PC-9 (cell line): ENCODE measurements at places on chromosomes 4 and X.
A peak's percentile ranks its signal among the peaks of the same experiment; 100 is the strongest.

DNA sequence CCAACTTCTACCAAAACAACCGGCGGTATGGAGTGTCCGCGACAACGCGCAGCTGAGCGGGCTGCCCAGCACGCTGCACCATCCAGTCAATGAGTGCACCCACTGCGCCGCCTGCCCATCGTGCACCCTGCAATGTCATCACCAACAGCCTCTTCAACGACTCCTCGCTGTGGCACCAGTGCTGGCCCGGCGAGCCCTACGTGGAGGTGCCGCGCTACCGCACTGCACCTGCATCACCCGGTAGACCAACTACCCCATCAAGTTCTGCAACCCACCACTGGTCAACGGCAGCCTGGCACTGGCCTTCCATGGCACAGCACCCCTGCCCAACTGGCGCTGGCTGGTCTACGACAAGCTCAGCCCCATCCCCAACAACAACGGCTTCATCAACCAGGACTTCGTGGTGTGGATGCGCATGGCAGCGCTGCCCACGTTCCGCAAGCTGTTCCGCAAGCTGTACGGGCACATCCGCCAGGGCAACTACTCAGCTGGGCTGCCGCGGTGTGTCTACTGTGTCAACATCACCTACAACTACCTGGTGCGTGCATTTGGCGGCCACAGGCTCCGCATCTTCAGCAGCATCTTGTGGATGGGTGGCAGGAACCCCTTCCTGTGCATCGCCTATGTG lies 42.8 kb downstream of the IL13RA1 start:
- DNase-seq: no peak

DNA sequence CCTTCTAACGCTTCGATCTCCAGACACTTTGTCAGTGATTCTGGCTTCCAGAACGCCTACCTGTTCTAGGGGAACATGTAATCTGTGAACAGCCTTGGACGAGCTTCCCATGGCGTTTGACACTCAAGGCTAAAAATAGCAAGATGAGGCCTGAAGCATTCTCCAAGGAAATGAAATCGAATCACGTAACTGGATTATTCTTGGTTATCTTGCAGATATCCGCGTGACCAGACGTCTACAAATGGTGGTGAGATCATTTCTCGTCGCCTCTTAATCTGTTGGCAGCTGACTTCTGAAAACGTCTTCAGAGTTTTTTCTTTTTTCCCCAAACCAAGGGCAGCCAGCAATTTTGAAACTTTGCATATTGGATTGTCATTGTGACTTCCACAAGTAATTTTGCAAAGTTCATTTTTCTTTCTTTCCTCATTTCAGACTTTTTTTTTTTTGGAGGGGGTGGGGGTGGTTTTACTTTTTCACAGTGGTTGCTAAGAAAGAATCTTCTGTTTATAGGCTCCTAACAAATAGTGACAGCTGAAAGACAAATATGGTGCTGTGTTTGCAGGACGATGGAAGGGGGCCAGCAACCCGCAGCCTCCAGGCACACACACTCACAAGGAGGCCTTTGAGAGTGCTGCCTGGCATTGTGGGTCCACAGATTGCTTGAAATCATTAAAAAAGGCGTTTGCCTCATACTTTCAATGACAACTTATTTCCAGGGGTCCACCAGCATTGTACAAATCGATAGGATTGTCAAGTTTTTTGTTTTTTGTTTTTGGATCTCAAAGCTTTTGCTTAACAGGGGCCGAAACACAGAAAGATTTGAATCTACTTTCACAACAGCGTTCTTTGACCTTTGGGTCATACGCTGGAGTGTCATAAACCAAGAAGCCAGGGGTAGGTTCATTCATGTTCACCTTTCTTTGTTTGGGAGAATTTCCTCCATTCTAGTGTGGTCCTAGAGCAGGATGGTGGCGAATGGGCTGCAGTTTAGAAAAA lies 32.4 kb upstream of the PDLIM3 start:
- no peak for DNase-seq

DNA sequence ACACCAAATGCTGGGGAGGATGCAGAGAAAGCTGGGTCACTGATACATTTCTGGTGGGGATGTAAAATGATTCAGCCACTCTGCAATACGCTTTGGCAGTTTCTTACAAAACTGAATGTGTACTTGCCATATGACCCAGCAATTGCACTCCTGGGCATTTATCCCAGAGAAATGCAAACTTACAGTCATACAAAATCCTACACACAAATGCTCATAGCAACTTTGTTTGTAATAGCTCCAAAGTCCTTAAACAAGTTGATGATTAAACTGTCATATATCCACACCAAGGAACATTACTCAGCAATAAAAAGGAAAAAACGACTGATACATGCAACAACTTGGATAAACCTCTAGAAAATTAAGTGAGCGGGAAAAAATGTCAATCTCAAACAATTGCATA lies 12.3 kb downstream of the MID1 start:
- DNase-seq: no peak

DNA sequence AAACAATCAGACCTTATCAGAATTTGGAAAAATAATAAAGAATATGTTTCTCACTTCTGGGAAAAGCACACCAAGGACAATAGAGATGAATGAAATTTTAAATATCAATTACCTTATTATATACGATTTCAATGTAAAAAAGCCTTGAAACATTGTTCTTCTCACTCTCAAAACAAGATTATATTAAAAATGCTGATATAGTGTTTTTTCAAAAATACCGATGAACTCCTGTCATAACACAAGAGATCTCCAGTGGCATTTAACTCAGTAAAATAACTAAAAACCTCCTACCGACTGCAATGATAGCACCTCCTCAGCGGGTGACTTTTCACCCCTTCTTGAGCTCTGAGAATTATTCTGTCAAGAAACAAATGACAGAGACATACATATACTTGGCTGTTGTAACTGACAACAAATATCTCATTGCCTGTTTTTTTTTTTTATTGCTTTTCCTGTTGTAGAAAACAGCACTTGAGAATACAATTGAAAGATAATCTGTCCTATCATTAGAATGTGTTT lies 1237.3 kb downstream of the C4orf33 start:
- DNase-seq: no peak

DNA sequence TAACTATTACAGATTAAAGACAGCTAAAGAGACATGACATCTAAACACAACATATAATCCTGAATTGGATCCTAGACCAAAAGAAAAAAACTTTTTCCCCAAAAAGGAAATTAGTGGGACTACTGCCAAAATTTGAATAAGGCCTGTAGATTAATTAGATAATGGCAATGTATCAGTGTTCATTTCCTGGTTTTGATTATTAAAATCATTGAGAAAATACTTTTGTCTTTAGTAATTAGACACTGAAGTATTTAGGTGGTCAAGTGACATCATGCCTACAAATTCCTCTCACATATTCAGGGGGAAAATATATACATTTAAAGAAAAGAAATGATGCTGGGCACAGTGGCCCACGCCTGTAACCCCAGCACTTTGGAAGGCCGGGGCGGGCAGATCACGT lies 10.4 kb upstream of the USO1 start:
- DNase-seq: no peak

GRCh38 chrX:132031867-132032266 lies 8.8 kb downstream of the STK26 start:
- DNase-seq: no peak

DNA sequence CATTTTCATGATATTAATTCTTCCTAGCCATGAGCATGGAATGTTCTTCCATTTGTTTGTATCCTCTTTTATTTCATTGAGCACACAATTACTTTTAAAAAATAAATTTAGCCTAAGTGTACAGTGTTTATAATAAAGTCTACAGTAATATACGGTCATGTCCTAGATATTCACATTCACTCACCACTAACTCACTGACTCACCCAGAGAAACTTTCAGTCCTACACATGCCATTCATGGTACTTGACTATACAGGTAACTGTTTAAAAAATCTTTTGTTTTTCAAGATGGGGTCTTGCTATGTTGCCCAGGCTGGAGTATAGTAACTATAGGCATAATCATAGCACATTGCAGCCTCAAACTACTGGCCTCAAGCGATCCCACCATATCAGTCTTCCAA lies 348.1 kb downstream of the RAPGEF2 start:
- no peak for DNase-seq

DNA sequence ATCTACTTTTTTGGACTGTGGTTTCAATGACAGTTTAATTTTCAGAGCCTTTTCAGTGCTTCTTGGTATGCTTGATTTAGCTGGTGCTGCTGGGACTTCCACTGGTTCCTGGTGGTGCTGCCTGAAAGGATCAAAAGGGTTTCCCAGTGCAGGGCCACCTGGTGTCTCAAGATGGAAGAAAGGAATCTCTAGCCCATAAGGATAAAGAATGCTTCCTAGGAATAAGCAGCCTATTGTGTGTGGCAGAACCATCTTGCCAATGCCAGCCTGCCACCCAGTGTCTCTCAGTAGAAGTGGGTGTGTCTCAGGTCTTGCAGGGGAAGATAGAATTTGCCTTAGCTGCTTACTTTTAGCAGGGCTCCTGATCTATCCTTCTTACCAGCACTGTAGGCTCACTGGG lies 15.0 kb upstream of the RAI2 start:
- no peak for DNase-seq

DNA sequence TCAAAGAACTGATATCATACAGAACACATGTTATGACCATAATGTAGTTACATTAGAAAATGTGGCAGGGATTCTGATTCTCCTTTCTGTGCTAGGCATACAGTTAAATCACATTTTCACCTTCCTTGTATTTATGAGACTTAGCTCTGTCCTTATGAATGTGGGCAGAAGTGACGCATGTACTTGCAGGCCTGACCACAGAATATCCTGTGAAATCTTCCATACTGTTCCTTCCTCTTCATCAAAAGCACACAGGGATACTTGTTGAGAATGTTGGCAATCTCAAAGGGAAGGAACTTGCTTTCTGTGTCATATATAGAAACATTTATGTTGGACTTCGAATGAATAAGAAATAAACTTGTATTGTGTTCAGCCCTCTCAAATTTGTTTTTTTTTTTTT lies 17.2 kb upstream of the MYOZ2 start:
- no peak for DNase-seq

DNA sequence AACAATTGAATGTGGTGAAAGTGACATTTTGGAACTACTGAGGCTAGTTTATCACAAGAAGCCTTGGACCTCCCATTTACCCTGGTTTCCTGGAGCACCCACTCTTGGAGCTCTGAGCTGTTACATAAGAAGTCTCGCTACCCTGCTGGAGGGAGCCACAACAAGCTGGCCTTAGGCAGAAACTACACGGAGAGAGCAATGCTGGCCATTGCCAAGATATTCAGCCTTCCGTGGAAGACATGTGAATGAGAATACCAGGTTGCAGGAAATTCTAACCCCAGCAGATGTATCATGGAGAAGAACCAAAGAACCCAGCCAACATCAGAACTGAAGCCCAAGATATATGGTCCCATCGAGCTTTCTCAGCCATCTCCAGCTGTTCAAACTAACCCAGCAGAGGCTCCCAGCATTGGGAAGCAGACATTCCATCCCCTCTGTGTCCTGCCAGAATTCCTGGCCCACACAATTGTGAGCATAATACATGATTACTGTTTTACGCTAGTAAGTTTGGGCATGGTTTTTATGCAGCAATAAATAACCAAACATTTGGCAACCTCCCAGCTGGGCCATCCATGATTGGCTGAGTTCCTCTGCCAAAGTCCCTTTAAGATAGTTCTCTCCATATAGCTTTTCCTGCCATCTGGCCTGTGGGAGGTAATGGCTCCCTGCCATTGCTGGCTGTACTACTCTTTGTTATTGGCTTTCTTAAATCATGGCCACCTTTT lies 17.9 kb upstream of the PDE5A start:
- no peak for DNase-seq

DNA sequence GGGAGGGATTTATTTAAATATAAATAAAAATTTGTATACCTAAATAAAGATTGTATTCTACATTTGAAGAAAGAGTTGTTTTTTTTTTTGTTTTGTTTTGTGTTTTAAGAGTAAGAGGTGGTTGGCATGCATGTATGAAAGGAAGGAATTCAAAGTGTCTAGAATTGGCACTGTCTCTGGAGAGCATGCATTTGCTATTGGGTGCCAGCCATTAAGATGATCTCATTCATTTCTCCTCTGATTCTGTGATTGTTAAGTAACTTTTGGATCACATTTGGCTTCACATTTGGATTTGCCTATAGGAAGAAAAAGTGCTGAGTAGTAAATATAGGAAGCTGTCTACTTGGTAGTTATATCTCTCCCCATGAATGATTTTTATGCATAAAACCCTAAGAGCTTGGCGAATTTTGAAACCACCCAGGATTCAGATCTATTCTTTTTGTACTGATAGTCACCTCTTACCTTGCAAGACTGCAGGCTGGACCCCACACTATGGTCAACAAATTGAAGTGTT lies 7.8 kb upstream of the BOD1L1 start:
- no peak for DNase-seq

DNA sequence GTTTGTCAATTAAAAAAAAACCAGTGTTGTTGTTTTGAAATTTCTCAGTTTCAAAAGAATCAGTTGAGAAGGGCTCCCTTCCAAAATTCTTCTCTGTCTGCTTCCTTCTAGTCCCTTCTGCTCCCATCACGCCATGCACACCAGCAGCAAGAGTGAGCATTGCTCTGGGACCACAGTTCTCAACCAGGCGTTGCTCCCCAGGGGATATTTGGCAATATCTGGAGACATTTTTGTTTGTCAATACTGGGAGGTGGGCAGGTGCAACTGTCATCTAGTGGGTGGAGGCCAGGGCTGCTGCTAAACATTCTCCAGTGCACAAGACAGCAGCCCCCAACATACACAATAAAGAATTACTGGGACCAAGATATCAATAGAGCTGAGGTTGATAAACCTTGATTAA lies 74.8 kb upstream of the EGFL6 start:
- DNase-seq: no peak

GRCh38 chrX:18616688-18617406 lies 55.1 kb downstream of the RS1 start:
- no peak for DNase-seq

- no peak for DNase-seq
These were observed 956 bp downstream of the TAPT1 start for GRCh38 chr4:16225167-16225862.

DNA sequence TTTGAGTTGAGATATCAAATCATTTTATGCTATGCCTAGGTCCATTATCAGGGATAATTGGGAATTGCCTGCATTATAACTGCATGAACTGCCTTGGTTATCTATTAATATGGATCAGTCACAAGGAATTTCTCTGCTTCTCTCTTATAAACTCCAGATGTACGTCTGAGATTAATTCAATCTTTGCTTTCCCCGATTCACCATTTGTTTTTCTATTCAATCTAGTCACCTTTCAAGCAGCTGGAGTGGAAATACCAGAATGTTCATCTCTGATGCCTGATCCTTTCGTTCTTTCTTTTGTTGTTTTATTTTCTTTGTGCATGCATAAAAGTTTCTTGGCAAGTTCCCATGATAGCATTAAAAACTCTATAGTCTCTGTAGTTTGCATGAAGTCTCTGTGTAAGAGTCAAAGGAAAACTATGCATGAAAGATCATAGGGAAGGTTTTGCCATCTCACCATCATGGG lies 22.6 kb downstream of the SYNPO2 start:
- DNase-seq: no peak

DNA sequence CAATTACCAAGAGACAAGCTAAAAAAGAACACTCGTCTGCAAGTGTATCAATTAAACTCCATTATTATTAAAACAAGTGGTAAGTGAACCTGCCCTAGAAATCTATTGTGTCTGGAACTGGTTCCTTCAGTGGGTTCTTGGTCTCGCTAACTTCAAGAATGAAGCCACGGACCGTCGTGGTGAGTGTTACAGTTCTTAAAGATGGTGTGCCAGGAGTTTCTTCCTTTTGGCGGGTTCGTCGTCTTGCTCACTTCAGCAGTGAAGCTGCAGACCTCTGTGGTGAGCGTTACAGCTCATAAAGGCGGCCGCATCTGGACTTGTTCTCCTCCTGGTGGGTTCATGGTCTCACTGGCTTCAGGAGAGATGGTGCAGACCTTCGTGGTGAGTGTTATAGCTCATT lies 231.8 kb downstream of the GRID2 start:
- no peak for DNase-seq

- DNase-seq: peak; percentile 43
These were observed 94.9 kb upstream of the TBC1D9 start for GRCh38 chr4:140851032-140851636.
